ENCODE measurements at places on chromosomes 13 and 19.

DNA sequence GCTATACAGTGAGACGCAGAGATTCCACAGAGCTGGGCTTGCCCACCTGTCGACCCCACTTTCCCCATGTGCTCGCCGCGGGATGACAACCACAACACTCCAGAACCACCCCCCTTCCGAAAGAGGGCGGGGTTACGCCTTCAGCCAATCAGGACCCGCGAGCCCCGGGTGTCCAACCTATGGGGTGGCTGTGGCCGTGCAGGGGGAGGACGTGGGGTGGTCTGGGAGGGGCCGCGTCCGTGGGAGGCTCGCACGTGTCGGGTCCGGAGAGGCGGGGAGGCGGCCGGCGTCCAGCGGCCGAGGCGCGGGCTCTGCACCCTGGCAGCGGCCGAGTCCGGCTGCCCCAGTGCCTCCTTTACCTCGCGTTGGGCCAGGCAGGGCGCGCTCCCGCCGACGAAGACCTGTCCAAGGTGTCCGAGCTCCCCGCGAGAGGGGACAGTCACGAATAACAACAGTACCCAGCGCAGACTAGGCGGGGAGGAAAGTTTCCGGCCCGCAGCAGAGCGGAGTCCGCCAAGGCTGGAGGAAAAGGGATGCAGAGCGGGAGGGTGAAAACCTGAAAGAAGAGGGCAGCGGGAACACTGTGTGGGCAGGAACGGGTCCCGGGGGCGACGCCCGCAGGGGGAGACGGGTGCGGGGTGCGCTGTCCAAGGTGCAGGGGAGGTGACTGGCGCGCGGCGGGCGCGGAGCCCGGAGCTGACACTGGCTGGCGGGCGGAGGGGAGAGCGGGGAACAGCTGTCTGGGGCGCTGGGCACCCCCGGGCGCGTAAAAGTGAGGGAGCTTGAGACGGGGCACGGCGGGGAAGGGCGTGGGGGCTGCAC is 911 bp downstream of the ENOX1 start:
- no peak for DNase-seq

DNA sequence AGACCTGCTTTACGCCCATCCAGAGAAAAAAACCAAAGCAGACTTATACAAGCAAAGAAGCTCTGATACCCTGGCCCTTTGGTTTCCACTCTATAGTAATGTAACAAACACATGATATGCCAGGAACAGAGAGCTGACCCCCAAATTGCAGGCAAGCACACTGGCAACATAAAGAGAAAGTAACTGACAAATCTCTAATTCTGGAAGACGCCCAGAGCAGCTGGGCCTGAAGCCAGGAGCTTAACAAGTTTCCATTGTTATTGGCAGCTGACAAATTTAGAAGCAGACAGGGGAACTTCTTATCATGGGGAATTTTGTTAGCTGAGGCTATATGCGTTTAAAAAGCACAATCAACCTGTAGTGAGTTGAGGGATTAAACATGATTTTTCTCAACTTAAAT is 158.0 kb downstream of the DLEU7 start:
- no peak for DNase-seq

- no peak for DNase-seq
Observed at GRCh38 chr19:33334271-33334670, 31.9 kb upstream of the CEBPA start.

DNA sequence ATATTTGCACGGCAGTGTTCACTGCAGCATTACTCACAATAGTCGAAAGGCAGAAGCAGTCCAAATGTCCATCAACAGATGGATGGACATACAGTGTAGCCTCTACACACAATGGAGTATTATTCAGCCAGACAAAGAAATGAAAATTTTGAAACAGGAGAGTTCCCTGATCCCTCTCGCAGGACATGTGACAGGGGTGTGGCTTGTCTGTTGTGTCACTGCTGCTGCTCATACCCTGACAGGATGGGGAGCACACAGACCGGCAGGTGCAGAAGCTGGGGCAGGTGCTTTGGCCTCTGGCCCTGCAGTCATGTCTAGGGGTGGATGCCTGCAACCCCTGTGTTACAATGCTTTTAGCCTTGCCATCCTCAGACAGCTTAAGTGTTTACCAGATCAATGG is 204.3 kb downstream of the EFNB2 start:
- no peak for DNase-seq

DNA sequence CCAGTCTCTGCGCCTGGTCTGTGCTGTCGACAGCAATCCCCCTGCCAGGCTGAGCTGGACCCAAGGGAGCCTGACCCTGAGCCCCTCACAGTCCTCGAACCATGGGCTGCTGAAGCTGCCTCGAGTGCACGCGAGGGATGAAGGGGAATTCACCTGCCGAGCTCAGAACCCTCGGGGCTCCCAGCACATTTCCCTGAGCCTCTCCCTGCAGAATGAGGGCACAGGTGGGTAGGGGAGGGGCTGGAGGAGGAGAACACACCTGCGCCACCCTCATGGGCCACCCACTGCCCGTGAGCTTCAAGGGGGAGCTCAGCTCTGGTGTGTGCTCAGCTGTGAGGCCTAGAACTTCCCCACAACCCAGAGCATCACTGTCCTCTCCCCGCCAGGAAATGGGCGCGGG is 38.6 kb upstream of the CD33 start:
- no peak for DNase-seq

- DNase-seq = no peak
Observed at GRCh38 chr13:82772816-82773215, 1109.5 kb downstream of the SLITRK1 start.

DNA sequence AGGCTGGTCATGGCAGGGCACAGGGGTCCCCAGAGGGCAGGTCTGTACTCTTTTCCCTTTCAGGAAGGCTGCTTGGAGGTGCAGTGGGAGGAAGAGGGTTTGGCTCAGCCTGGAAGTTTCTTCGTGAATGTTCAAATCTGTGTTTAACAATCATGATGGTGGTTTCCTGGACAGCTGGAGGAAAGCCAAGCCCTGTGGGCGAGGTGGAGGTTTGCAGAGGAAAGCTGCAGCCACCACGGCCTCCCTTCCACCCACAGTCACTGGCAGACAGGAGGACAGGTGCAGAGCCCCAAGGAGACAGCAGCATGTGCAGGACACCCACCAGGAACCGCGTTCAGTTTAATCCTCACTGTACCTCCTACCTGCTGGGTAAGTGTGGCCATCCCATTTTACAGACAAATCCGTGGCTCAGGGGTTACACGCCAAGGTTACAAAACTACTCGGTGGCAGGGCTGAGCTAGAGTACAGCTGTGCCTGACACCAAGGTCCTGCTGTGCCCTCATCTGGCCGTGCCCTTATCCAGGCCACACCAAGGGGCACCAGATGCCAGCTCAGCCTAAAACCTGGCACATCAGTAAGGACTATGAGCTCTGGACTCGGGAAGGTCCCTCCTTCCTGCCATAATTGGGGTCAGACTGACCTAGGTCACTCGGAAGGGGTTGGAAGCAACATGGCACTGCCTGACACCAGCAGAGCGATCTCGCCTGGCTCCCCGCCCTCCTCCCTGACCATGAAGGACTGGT is 34.1 kb downstream of the SUGP2 start:
- no peak for DNase-seq

GRCh38 chr19:32543115-32543900 is 37.7 kb upstream of the PDCD5 start:
- DNase-seq = no peak

- no peak for DNase-seq
Observed at GRCh38 chr13:103436057-103436654, 369.9 kb upstream of the SLC10A2 start.

GRCh38 chr13:24539500-24540165 is 27.1 kb upstream of the PARP4 start:
- DNase-seq = no peak

DNA sequence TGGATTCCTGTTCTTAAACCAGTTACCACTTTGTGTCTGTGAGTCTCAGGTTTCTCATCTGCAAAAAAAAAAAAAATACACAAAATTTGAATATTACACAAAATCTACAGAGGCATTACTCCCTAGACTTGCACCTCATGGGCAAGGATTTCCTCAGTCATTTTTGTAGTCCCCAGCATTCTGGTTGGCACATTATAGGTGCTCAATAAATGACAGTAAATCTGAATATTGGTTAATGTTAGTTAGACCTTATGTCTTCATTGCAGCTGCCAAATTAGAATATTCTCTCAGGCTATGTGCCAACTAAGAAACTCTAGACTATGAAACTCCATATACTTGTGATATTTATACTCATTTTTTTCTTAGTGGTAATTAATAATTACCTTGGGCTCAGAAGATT is 2.2 kb downstream of the ZNF507 start:
- no peak for DNase-seq

DNA sequence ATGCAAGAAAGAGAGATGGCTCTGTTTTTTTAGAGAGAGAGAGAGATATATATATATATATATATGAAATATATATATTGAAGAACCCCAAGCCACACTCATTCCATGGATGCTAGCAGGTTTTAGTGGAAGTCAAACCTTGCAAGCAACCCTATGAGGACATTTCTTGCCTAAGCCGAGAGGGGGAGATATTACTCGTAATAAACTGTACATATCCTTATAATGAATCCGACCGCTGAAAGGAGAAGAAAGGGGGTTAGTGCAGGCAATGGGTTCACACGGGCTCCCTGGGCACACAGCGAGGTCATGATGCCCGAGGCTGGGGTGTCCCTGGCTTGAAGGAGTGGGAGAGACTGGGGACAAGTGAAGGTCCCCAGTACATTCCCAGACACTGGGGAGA is 78.3 kb downstream of the IER2 start:
- DNase-seq = no peak

- DNase-seq = no peak
Observed at GRCh38 chr13:79742923-79743322, 262.0 kb downstream of the NDFIP2 start.

- DNase-seq = no peak
Observed at GRCh38 chr13:105961438-105961837, 574.0 kb downstream of the EFNB2 start.

DNA sequence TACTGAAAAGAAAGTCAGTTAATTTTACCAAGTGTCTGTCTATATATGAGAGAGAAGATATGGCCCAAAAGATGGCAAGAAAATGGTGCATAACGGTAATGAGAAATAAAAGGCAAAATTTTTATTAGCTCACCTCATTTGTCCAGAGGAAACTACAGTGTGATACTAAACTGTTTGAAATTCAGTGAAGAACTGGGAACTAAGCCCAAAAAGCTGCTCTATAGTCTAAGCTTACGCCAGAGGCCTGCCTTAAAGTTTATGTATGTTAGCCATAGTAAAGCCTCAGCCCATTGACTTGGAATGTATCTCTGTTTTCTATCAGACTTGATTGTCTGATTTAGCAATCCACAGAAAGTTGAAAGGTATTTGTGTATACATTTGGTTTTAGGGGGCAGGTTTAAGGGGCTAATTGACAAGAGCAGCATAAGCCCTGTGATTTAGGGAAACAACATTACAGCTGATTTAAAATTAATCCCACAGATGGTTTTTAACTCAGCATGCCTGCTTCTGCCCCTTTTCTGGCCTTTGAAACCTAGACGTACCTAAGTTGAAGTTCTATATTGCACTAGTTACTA is 91.0 kb upstream of the MAB21L1 start:
- DNase-seq = no peak

GRCh38 chr13:31775148-31775547 is 35.8 kb downstream of the RXFP2 start:
- no peak for DNase-seq

GRCh38 chr13:94515374-94515773 is 35.9 kb upstream of the DCT start:
- no peak for DNase-seq

DNA sequence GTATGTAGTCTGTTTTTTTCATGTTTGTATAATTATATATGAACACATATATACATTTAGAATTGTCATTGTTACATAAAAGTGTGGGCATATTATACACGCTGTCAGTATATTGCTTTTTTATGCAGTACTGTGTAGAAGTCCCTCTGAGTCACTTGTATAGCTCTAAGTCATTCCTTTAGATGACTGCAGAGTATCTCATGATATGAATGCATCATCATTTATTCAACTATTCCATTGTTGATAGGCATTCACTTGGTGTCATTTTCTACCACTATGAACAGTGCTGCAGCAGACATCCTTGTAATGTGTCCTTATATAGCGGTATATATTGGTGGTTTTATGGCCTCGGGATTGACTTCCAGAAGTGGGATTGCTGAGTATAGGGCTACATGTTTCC is 15.3 kb downstream of the RFXAP start:
- DNase-seq = no peak

DNA sequence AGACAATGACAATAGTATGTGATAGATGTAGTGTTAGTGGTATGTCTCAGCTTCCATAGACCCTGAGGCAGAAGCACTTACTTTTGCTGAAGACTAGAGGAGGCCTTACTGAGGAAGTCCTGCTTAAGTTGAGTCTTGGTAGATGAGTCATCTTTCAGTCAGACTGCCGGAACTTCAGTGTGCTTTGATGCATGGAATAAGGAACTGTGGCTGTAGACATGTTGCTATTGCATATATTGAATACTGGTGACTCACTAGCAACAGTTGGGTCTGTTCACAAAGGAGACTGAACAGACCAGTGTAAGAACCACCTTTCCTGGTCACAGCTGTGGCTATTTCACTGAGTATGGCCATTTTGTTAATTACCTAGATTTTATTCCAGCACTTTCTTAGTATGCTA is 1000.6 kb downstream of the OLFM4 start:
- no peak for DNase-seq

DNA sequence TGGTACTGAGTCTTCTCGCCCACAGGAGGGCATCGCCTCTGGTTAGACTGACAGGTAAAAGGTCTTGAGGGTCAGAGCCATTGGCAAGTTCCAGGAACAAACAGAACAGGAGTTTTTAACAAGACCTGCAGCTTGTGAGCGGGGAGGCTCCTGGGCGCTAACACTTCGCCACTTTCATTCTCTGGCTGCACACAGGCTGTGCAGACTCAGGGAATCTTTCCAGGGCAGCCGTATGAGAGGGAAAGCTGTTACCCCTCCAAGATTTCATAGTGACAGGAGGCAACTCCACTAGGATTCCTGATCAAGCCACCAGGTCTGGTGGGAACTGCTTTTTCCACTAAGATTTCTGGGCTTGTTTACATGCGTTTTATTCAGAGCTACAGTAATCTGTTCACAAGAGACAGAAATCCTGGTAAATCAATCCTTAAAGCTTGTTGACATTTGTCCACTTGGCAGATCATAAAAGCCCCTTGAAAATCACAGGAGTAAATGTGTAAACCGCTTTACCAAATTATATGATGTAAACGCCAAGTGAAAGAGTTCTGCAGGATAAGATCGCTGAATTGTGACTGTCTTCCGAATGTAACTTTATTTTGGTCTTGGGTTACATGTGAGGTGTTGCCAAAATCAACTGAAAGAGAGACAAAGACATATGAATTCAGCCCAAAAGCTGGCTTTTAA is 190.6 kb downstream of the MZT1 start:
- no peak for DNase-seq

DNA sequence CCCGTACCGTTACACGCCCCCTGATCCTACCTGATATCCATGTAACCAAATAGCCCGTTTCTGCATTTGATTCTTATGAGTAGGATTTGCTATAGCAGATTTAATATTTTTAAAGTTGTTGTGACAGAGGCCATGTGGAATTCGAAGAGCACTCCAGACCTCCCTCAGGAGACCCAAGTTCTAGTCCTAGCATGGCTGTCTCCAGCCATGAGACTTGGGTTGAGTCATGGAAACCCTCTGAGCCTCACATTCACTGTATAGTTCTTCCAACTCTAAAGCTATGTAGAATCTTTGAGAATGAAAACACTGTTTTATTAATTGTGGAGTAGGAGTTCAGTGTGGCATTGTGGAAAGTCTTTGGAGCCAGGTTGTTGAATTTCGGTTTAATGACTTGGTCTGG is 8.0 kb upstream of the GPR183 start:
- DNase-seq = no peak
